ENCODE measurements at places on chromosomes 3 and 15.

GRCh38 chr15:82132096-82132495 lies 86.3 kb upstream of the MEX3B start:
- no peak for DNase-seq

DNA sequence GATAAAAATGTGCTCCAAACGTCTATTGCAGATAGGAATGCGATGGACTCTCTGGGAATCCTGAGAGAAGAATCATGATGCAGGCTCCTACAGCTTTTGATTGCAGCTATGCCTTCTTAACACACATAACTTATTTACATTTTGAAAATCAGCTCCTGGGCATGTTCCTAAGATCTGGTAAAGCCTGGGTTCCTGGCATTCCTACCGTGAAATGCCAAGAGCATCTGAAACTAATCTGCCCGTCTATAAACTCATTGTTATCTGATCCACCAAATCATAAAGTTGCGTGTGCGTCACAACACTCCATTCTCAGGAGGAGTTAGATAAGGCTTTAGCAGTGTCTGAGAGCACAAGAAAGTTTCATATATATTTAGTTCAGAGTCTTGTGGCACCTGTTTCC lies 79.0 kb upstream of the VGLL3 start:
- DNase-seq: no peak

DNA sequence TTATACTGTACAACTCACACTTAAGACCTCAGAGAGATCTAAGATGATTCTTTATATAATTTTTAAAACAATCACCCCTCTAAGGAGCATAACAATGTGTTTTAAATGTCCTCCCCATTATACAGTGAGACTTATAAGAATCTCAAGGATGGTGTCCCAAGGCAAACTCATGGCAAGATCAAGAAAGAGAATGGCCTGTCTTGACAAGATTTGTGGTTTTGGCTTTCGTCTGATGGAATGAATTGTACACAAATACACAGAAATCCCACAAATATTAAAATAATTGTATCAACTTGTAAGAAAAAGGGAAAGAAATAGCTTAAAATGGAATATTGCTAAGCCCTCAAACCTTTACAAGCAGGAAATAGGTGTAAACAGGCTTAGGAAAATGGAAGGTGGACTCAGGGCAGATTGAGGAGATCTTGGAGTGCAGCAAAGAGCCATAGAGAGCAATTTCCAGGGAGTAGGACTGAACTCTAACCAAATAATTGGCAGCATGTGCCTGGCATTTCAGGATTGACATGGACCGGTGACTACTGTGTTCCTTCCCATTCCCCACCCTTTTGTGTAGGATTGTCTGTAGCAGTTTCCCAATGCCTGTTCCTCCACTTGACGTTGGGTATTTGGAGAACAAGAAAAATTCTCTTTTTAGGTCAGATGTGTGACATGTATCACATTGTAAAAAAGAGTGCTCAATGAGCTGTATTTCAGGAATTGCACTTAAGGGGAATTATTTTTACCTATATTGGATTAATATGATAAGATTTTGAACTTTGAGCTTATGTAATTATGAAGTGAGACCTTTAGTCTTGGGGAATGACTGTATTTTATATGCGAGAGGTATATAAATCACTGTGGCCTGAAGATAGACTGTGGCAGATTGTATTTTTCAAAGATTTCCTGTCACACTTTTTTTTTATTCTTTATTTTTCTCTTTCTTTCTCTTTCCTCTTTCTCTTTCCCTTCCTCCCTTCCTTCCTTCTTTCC lies 317.8 kb upstream of the SLITRK3 start:
- DNase-seq: no peak

GRCh38 chr15:44023176-44023575 lies 171.9 kb downstream of the FRMD5 start:
- DNase-seq: no peak

DNA sequence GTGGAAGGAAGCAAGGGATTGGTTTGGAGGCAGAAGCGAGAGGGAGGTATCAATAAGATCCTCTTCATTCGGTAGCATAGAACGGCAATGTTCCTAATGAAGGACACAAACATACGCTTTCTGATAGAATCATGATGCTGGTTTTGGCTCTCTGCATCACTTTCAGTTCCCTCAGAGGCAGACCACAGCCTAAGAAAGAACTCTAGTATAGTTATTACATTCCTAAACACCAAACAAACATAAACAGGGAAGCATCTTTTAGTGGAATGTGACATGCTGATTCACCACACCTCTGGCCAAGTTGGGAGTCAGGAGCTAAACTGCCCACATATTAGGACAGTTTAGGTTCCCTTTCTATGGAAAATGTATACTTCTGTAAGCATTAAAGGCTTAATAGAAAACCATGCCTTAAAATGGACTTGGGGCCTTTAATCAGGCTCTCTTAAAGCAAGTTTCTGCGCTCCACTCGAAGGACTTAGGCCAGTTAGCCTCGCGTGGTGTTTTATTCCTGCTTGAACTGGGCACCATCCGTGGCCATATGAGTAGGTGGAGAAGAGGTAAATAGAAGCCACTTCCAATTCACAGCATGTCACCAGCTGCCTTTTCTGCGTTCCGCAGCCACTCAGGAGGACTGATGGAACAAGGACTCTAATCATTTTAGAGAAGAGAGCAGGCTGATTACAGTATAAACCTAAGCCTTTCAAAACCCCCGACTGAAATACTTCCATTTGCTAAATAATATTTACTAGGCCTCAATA lies 53.7 kb downstream of the CD47 start:
- no peak for DNase-seq

DNA sequence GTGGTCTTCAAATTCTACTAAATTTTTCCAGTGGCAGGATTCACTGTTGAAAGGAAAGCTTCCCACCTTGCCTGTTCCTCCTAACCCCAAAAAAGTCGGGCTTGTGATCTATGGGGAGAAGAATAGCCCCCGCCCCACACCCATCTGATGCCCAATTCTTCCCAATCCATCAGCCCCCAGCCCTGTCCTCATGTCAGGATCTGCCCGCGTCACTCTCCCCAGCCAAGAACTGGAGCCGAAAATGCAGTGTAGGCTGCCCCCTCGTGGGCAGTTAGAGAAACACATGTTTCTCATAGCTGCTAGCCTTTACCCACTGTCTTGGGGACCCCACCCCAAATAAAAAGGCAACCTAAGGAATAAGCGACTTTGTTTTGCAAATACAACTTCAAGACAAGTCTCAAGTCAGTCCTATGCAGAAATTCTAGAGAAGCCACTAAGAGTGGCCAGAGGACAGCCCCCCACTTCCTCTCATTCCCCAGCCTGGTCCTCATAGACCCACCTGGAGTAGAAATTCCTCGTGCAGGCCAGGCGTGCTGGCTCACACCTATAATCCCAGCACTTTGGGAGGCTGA lies 13.0 kb upstream of the CSK start:
- DNase-seq: no peak

GRCh38 chr3:31242026-31242960 lies 290.4 kb upstream of the STT3B start:
- DNase-seq: no peak
